ENCODE measurements at places on chromosomes 4 and X.
A peak's percentile ranks its signal among the peaks of the same experiment; 100 is the strongest.

- DNase-seq = peak; percentile 54
Observed at GRCh38 chr4:138650929-138651448, 364.6 kb upstream of the NOCT start.

- DNase-seq = no peak
Observed at GRCh38 chrX:100673397-100673953, 29.5 kb downstream of the SRPX2 start.

DNA sequence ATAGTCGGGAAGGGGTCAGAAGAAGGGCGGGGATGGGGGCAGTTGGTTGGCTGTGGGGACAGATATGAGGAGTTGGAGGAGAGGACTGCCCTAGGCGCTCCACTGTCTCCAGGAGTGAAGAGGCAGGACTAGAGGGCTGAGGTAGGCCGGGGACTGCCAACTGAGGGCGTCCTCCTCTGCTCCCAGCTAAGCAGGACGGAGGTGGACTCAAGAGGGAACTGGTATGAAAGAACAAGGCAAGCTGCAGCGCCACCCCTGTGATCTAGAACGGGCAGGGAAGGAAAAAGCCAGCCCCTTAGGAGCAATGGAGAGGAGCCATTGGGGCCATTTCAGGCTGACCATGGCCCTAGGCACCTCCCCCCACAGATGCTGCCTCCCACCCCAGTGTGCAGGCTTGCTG, 14.0 kb downstream of the BEND2 start:
- no peak for DNase-seq

GRCh38 chr4:20430259-20430941, 178.7 kb downstream of the SLIT2 start:
- no peak for DNase-seq

DNA sequence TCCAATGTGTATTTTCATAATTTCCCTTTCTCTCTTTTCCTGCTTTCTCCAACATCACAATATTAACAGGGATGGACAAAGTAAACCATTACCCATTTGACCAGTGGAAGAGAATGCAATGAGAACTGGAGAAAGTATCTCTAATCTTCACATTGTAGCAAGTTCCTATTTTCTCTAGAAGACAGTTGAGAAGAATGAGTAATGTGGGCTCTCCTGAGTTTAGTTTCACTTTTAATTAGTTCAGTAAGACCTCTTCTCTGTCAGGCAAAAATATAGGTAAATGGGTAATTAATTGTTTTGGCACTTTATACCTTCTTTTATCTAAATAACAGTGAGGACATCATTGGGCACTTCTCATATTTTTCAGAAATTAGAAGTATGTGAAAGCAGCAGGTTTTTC, 602.0 kb downstream of the GLUD2 start:
- DNase-seq = no peak

DNA sequence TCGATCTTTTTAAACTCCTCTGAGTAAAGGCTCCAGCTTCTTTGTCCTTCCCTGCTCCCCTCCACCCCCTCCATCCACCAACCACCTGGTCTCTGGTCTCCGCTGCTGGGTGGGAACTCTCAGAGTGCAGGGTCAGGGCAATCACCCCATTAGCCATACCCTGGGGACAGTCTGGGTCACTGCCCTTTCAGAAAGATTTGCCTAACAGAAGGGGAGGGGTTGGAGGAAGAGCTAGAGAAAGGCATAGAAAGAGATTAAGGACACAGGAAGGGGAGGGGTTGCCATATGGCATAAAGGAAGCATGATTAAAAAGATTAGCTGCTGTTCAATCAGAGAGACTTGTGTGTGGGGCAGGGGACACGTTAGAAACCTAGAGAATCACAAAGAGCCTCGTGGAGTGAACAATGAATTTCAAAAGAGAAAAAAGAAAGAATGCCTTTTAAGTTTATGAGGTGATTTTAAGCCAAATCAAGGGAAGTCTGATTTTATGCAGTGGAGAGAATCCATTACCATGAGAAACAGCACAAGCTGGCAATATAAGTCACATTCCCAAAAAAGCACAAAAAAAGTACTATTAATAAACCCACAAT, 115.5 kb upstream of the ACSL4 start:
- no peak for DNase-seq

DNA sequence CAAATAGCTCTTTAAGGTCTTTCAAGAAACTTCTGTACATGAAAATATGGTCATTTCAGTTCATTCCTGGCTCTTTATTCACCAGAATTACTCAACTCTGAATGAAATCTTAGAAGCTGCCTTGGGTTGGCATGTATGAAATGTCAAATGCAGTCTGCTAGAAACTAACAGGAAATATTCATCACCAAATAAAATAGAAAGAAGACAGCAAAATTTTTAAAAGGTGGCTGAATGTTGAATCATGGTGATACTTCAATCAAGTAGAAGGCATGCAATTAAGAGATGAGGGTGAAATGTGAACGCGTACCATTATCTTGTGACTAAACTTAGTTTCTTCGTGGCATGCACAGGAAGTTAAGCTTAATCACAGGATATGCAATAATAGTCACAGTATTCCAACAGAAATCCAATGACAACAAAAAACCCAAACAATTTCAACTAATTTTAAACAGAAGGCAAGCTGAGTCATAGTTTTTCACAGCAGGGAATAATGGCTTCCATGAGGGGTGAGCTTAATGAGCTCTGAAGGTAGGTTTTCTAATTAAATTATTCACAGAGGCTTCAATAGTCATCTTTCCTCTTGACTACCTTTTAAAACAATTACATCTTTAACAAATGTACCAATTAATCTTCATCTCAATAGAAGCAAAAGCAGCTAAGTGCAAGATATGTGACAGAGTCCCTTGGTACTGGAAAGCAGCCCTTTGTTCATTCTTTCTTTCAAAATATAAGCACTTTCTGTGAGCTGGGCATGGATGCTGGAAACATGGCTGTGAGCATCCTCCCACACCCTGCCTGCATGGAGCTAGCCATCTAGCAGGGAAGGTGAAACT, 44.5 kb downstream of the SCFD2 start:
- DNase-seq = no peak

GRCh38 chr4:175109933-175110332, 191.8 kb downstream of the ADAM29 start:
- no peak for DNase-seq

DNA sequence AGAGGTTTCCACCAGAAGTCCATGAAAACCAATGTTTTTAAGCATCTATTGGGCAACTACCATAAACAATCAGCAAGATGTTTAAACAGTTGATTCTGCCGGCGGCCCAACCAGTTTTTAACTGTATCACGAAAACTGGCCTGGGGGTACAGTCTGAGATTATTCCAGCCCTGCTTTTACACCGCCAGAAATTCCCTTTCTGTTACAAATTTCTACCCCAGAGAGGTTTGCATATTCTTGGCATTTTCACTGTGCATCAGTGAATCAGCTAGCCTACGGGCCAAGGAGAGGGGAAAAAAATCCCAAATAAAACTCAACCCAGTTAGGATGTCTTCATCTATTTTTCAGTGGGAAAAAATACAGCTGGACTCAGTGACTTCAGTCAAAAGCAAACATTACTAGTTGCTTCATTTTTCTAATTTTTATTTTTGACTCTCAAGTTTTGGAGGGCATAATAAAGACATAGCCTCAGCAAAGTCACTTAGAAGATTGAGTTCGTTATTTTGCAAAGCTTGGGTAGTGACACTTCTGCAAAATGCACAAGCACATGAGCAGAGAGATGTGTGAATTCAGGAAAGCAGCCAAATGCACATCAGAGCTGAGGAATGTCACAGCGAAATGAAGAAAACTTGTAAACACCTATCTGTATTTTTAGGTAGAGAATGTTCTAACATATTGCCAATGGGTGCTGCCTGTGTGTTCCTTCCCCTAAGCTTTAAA, 167.8 kb upstream of the GK2 start:
- DNase-seq = peak; percentile 3

DNA sequence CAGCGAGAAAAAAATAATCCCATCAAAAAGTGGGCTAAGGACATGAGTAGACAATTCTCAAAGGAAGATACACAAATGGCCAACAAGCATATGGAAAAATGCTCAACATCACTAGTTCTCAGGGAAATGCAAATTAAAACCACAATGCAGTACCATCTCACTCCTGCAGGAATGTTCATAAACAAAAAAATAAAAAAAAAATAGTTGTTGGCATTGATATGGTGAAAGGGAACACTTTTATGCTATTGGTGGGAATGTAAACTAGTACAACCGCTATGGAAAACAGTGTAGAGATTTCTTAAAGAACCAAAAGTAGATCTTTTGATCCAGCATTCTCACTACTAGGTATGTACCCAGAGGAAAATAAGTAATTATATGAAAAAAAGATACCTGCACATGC, 508.3 kb upstream of the MAGEB2 start:
- no peak for DNase-seq

DNA sequence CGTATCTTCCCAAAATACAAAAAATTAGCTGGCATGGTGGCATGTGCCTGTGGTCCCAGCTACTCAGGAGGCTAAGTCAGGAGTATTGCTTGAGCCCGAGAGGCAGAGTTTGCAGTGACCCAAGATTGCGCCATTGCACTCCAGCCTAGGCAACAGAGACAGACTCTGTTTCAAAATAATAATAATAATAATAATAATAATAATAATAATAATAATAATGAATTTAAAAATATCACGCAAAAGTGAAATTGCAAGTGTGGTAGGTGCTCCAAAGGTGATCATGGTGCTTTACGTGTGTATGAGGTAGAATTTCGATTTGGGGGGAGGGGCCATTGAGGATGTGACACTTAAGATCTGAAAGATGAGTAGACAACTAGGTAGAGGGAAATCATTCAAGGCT, 4.9 kb upstream of the HPSE start:
- no peak for DNase-seq

DNA sequence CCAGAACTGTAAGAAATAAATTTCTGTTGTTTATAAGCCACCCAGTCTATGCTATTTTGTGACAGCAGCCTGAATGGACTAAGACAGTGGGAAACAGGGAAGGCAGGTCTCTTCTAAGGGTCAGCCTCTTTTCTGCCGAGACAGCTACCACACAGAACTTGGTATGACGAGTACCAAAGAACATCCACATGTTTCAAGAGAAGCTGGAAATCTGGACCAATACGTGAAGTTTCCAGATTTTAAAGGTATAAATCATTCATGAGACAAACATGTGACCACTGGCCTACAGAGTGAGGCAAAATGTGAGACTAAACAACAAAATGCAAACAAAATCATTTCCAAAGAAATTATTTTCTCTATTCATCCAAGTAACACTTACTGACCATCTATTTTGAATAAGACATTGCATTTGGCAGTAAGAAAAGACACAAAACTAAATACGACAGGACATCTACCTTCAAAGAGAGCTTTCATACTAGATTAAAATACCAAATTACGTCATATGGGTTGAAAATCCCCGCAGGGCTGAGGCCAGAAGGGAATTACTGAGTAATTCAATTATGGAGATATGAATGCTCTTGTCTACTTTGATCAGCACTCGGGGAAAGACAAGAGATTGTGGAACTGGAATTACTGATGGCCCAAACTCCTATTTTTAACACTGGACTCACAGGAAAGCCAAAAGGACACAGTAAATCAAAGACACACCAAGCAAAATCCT, 7.2 kb downstream of the SCARB2 start:
- no peak for DNase-seq

GRCh38 chr4:7108046-7108625, 40.3 kb upstream of the GRPEL1 start:
- DNase-seq = no peak

- DNase-seq = no peak
Observed at GRCh38 chrX:17187136-17187756, 187.8 kb upstream of the NHS start.
